ENCODE measurements at places on chromosomes 3 and 15.

DNA sequence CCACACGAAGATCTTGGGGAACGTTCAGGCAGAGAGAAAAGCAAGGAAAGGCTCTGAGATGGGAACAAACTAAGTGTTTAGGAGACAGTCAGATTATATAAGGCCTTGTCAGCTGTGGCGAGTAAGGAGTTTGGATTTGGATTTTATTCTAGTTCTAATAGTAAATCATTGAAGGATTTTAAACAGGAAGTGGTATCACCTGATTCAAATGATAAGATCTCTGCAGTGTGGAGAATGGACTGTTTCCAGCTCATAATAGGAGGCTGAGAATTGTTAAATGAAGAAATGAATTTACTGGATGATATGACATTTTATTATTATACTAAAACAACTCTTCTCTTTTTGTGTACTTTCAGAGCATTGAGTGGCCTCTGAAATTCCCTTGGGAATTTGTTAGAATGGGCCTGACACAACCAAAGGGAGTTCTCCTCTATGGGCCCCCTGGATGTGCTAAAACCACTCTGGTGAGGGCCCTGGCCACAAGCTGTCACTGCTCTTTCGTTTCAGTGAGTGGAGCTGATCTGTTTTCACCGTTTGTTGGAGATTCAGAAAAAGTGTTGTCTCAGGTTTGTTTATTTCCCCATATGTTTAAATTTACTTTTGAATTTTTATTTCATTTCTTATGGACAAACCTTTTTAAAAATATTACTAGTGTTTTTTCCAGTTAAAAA, 36.0 kb upstream of the GATM start:
- no peak for DNase-seq

- no peak for DNase-seq
Measured at GRCh38 chr3:20680990-20681628, 495.1 kb upstream of the SGO1 start.

DNA sequence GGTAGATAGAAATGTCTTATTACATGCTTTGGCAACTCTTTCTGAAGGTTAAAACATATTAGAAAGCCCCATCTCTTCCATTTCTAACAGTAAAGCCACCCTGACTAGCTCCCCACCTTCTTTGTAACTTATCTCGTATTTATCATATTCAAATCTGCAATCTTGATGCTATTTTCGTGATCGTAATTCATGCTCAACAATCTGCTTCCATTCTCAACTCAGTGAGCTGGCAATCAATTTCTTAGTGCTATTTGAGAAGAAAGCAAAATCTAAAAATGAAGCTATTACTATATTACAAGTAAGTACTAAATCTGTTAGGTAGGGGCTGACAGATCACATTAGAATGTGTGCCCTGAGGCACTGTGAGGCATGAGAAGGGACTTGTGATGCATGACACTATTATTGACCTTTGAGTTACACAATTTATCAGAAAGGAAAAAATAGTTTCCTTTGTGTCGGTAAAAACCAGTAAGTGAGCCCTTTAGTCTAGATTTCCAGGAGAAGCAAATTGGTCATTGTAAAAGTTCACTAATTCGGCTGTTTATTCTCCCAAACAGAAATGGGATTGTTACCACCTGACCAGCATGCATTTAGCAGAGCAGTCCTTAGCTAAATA, 379.7 kb upstream of the CNTN6 start:
- no peak for DNase-seq

DNA sequence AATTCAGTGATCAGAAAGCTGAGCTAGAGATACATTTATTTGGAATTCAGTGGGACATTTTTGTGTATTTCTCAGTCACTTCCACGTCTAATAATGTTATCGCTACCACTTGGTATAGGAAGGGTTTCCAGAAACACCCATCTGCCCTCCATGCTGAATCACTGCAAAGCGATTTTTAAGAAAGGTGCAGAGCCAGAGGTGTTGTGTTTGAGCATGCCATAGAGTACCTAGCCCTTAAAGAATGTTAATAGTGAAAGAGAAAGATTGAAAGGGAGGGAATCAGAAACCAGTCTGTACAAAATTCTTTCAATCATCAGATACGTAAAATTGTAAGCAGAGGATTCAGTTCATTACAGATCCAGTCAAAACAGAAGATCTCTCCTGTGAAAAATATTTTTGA, 80.1 kb upstream of the ARL6 start:
- DNase-seq: no peak

DNA sequence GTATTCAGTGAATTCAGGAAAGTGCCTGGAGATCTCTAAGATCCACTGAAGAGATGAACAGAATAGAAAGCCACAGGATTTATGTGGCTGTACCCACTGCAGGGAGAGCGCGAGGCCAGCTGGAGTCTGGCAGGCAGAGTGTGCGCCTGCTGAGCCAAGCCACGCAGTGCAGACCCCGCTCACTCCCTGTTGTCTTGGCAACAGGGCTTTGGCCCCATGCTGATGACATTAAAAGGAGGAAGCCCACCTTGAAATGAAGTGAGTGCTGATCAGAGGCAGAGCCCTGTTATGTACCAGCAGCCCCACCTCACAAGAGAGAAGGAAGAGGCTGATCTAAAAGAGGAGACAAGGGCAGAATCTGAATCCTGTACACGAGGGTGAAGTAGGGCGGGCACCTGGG, 36.7 kb downstream of the PXYLP1 start:
- DNase-seq: no peak

DNA sequence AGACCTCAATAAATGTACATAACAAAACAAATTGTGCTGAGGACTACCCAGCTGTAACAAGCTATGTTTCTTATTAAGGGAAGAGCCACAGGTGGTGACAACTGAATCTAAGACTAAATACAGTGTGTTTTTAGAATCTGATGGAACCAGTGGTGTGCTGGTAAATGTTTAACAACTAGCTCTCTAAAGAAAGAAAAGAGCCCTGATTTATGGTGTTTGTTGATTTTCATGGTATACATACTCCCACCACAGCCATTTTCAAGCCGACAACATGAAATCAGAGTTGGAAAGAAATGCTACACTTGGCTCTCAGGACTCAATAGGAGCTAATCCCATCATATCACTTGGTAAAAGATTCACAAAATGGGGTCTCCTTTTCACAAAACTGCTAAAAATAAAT, 89.8 kb upstream of the FNDC3B start:
- no peak for DNase-seq

DNA sequence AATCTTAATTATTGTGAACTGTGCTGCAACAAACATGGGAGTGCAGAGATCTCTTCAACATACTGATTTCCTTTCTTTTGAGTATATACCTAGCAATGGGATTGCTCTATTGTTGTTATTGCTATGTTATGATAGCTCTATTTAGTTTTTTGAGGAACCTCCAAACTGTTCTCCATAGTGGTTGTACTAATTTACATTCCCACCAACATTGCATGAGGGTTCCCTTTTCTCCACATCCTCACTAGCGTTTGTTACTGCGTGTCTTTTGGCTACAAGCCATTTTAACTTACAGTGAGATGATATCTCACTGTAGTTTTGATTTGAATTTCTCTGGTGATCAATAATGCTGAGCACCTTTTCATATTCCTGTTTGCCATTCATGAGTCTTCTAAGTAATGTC, 45.5 kb upstream of the TNFSF10 start:
- DNase-seq: no peak

All from sciatic nerve (tissue), 2 donors.